GM04503 (cell line): ENCODE measurements at places on chromosomes 5 and 9.
A peak's percentile ranks its signal among the peaks of the same experiment; 100 is the strongest.

GRCh38 chr5:143586781-143587362, 183.4 kb upstream of the NR3C1 start:
- no peak for DNase-seq

GRCh38 chr9:7879551-7880245, 80.1 kb upstream of the DMAC1 start:
- no peak for DNase-seq

DNA sequence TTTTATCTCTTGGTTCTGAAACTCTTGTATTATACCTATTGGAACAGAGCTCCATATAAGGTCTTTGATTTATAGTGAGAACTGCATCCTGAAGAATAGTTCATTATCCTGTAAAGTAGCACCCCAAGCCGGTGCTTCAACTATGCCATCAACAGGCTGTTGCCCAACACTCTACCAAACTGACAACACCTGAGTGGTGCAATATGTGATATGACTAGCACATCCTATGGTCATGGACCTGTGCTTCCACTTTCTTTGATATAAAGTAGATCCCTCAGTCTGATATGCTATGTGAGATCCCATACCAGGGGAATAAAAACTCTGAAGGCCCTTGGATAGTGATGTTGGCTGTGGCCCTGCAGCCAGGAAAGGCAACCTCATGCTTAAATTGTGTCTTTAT, 15.8 kb downstream of the CSF2 start:
- no peak for DNase-seq

DNA sequence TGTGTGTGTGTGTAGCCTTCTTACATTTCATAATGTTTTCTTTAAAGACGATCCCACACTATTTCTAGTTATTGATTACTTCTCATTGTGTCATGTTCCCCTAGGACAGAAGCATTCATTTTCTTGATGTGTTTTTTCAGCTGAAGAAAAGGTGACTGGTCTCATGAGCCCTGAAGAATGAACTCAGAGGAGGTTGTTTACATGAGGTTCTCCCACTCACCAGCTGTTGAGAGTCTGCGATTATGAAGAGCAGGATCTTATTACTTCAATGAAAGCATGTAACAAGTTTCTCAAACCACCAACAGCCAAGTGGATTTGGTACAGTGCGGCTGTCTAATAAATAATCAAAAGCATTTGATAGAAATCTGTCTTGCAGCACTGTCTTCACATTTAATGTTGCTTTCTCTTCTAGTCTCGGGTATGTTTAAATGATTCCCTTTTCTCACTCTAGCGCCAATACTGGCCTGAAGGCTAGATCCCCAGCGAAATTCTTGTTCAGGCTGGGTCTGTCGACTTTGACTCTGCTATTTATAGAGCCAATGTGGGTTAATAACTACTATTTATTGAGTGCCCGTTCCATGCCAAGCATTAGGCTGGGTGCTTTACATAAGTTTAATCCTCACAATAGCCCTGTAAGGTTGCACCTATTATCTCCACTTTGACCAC, 9.6 kb upstream of the FSD1L start:
- DNase-seq = no peak

GRCh38 chr9:115357821-115358220, 239.9 kb upstream of the TNC start:
- no peak for DNase-seq

GRCh38 chr9:34493972-34494535, 28.7 kb downstream of the ENHO start:
- no peak for DNase-seq

DNA sequence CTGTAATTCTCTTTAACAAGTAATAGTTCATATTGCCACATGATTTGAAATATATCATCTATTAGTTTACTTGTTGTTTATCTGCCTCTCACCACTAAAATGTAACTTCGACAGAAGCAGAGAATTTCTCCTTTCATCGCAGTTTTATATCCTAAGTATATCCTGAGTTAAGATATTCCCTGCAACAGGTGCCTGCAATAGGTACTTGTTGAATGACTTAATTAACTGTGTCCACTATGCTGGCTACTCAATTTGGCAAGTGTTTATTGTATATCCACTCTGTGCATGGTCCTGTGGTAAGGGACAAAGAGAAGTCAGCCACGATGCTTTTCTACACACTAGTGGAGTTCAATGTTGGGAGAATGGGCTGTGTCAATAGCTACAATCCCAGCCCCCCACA, 108.5 kb downstream of the PSAT1 start:
- no peak for DNase-seq

- DNase-seq = no peak
These were observed 79.2 kb upstream of the TGFBR1 start for GRCh38 chr9:99025616-99026270.

GRCh38 chr5:131513780-131514179, 121.2 kb downstream of the RAPGEF6 start:
- DNase-seq = no peak

- DNase-seq = no peak
These were observed 95.5 kb upstream of the PUM3 start for GRCh38 chr9:2939368-2939767.

DNA sequence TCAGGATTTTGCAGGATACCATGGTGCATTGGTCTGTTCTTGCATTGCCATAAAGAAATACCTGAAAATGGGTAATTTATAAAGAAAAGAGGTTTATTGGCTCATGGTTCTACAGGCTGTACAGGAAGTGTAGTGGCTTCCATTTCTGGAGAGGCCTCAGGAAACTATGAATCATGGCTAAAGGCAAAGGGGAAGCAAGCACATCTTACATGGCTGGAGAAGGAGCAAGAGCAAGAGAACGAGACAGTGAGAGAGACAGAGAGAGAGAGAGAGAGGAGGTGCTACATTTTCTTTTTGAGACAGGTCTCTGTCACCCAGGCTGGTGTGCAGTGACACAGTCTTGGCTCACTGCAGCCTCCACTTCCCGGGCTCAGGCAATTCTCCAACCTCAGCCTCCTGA, 43.9 kb downstream of the P4HA2 start:
- DNase-seq = no peak

- no peak for DNase-seq
These were observed 551.0 kb downstream of the CCDC171 start for GRCh38 chr9:16103620-16104397.

DNA sequence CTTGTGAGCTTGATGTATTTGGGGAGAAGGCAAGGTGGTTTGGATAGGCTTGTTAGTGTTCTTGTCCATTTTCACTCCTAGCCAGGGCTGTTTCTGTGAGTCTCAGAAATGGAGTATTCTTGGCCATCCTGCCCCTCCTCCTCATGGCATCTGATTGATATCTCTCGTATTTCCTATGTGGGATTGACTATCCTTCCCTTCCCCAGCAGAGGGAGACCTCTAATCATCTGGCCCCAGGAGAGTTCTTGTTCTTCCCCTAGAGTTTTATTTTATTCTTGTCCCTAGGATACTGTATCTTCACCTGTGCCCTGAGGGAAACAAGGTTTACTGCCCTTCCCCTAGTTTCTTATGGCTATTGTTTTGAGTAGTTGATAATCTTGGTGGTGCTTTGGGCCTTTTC, 114.4 kb downstream of the VPS13A start:
- no peak for DNase-seq

- DNase-seq = peak; percentile 76
These were observed 85.0 kb downstream of the LURAP1L start for GRCh38 chr9:12859704-12860251.

- DNase-seq = no peak
These were observed 219.2 kb downstream of the ENC1 start for GRCh38 chr5:74421377-74421776.

DNA sequence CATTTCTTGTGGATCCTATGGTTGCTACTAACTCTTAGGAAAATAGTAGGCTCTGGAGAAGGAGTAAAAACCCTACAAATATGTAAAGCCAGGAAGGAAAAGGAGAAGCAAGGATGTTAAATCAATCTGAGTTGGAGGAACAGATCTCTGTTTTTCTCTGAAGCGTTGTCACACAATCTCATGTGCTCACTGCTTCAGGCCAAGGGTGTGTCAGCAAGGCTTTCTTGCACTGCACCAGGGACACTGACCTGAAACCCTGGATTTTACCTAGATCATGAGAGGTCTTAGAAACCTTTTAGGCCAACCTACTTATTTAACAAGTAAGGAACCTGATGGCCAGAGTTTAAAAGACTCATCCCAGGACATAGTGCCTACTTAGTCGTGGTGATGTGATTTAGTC, 12.5 kb upstream of the AGXT2 start:
- no peak for DNase-seq
